Fibroblast of lung (primary cell): ENCODE measurements at places on chromosomes 4 and X. TPM values are rescaled to one million over a fixed set of nuclear protein-coding genes. Genes with fewer than 3 reads are reported as not detected.

DNA sequence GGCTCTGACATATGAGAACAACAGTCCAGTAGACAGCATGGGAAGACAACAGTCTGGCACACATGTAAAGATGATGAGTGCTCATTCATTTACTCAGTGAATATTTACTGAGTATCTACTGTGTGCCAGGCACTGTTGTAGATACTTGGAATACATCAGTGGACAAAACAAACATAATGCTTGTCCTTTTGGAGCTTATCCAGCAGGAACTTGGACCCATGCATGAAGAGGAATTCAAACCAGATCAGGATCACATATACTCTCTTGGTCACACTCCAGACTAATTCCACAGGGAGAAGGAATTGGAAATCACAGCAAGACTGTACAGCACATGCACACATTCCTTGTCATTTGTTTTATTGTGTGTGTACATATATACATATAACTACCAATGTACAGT is 217.6 kb upstream of the TTC29 start:
- no peak for DNase-seq

DNA sequence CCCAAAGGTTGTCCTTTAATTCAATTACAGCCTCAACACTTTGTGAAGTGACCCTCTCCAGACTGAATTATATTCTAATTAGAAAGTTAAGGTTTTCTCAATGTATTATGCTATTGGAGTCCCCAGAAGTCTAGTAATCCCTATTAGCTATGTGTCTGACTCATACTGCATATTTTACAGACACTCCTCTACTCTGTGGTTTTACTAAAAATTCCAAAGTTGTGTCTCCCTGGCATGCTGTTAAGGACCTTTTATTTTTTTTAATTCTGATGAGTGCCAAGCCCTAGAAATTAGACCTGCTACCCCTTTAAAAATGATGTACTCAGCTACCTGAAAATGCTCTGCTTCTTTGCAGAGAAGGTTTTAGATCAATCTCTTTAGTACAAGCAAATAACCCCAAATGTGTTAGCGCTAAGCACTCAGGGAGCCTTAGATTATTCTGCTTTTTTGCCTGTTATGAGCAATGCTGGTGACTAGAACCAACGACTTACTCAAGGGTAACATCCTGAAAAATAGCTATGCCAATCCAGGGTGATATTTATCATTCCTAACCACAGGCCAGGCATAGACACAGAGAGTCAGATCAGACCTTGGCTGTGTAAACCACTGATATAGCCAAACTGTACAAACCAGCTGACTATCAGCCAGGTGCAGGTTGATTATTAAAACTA is 26.1 kb upstream of the CXCL13 start:
- DNase-seq, result peak; percentile 94

Gene IL13RA2
- 12.7 and 110 TPM in 2 replicates for polyA plus RNA-seq

Gene GEMIN8
- 18.2 and 20.9 TPM in 2 replicates for polyA plus RNA-seq

Gene NAT8L
- 0.01 and 0.06 TPM in 2 replicates for polyA plus RNA-seq

Gene DNAJB14
- 17.8 and 25.1 TPM in 2 replicates for polyA plus RNA-seq

Gene PRKX
- polyA plus RNA-seq, result 11.3 and 12.6 TPM in 2 replicates
